ENCODE measurements at places on chromosomes 7 and 10. TPM values are rescaled to one million over a fixed set of nuclear protein-coding genes. Genes with fewer than 3 reads are reported as not detected.

CTAGE8 gene
- total RNA-seq = 2.1 TPM

NPY gene
- total RNA-seq = not detected

ZFYVE27 gene
- total RNA-seq = 35.0 TPM

DNA sequence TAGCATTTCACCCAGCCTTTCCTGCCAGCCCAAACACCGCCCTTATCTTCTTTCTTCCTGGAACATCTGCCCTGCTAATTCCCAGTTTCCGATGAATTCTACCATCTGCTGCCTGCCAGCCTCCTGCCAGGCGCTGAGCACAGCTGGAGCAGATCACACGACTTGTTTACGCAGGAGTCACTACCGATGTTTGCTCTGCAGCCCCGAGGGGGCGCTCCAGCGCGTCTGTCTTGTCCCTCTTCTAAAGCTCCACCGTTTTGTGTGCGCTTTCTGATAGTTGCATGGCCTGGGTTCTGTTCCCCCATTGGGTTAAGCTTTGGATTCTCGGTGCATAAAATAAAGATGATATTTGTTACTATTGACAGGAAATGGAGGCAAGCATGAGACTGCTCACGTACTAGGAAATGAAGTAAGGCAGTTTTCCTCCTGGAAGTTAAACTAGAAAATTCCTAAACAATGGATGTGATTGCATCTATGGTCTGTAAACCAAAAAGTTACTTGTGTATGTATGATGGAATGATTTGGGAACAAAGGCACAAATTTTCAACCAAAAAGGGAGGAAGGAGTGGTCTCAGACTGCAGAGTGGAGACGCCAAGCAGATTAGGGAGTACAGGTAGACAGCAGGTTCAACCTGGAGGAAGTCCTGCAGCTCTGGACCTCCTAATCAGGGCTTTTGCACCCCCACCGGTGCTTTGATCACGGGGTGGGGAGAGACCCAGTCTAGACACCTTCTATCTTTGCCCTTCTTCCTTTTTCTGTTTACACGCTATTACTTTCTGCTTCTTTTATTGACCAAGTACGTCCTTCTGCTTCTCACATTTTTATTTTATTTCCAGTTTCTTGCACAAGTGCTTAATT lies 2.2 kb upstream of the RBM17 start:
- peak overlapping the region; percentile 88 for H3K27ac ChIP-seq
- no peaks in the 10 kb centered on the region for H3K27me3 ChIP-seq
- DNase-seq = peak; percentile 81
- H3K36me3 ChIP-seq = peaks cover 25% of the 10 kb centered on the region

DNA sequence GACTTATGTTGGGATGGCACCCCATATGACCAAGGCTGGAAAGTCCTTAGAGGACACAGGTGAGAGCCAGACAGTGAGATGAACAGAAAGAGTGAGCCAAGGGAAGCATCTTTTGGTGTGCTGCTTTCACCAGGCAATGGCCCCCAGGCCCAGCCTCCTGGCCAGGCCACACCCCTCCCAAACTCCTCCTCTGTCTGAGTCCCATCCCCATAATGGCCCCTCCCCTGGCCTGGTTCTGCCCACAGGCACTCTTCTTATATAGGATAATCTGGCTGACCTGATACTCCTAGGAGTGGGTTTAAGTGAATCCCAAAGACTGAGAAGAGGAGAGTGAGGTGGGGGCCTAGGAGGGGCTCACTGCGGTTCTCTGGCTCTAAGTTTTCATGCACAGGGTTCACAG lies 252.5 kb downstream of the RPS24 start:
- no peak for DNase-seq
- H3K36me3 ChIP-seq = no peaks in the 10 kb centered on the region
- no peak overlapping the region for H3K27ac ChIP-seq
- H3K4me1 ChIP-seq = no peaks in the 10 kb centered on the region

GRCh38 chr10:122033224-122033926 lies 44.4 kb downstream of the TACC2 start:
- no peaks in the 10 kb centered on the region for H3K27me3 ChIP-seq
- no peak for DNase-seq
- no peak overlapping the region for H3K4me3 ChIP-seq
- no peaks in the 10 kb centered on the region for H3K36me3 ChIP-seq
- H3K4me1 ChIP-seq = no peaks in the 10 kb centered on the region

GRCh38 chr10:13231808-13232207 lies 2.4 kb downstream of the UCMA start:
- no peak for DNase-seq
- H3K27me3 ChIP-seq = no peaks in the 10 kb centered on the region
- no peak overlapping the region for H3K4me3 ChIP-seq
- no peaks in the 10 kb centered on the region for H3K36me3 ChIP-seq
- no peaks in the 10 kb centered on the region for H3K4me1 ChIP-seq
- no peak overlapping the region for H3K27ac ChIP-seq

- no peak overlapping the region for H3K27ac ChIP-seq
- DNase-seq = no peak
- H3K4me1 ChIP-seq = no peaks in the 10 kb centered on the region
- H3K27me3 ChIP-seq = no peaks in the 10 kb centered on the region
- no peak overlapping the region for H3K4me3 ChIP-seq
- no peaks in the 10 kb centered on the region for H3K36me3 ChIP-seq
These were observed 23.4 kb downstream of the UNC5B start for GRCh38 chr10:71235808-71236207.

- peaks cover 22% of the 10 kb centered on the region for H3K36me3 ChIP-seq
- H3K4me1 ChIP-seq = peaks cover 9% of the 10 kb centered on the region
- no peak for DNase-seq
- H3K27ac ChIP-seq = peak overlapping the region; percentile 84
- peak overlapping the region; percentile 87 for H3K4me3 ChIP-seq
These were observed 521 bp downstream of the LIMK1 start for GRCh38 chr7:74083928-74084721.

- H3K4me1 ChIP-seq = no peaks in the 10 kb centered on the region
- H3K36me3 ChIP-seq = no peaks in the 10 kb centered on the region
- H3K27ac ChIP-seq = no peak overlapping the region
- no peak for DNase-seq
These were observed 15.9 kb downstream of the SKIDA1 start for GRCh38 chr10:21509341-21510240.

GRCh38 chr10:30999070-30999712 lies 32.5 kb downstream of the ZNF438 start:
- H3K27me3 ChIP-seq = no peaks in the 10 kb centered on the region
- H3K27ac ChIP-seq = peak overlapping the region; percentile 93
- peaks cover 48% of the 10 kb centered on the region for H3K4me1 ChIP-seq
- DNase-seq = no peak

DNA sequence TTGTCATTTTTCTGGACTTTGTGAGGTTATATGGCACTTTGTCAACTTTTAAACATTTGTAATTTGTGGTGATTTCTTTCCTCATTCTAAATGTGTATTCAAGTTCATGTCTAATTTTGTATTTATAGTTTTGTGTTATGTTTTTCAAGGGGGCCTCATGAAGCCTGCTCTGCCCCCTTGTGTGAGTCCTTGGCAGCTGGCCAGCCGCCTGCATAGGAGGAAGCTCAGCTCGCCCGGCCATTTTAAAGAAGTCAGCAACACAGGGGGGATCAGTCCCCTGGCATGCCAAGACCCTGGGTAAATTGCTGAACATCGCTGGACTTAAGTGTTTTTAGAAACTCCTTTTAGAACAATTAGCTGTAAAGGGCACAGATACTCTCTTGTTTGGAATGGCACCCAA lies 123.0 kb downstream of the ANLN start:
- H3K27ac ChIP-seq = no peak overlapping the region
- peaks cover 10% of the 10 kb centered on the region for H3K4me1 ChIP-seq
- DNase-seq = no peak

DNA sequence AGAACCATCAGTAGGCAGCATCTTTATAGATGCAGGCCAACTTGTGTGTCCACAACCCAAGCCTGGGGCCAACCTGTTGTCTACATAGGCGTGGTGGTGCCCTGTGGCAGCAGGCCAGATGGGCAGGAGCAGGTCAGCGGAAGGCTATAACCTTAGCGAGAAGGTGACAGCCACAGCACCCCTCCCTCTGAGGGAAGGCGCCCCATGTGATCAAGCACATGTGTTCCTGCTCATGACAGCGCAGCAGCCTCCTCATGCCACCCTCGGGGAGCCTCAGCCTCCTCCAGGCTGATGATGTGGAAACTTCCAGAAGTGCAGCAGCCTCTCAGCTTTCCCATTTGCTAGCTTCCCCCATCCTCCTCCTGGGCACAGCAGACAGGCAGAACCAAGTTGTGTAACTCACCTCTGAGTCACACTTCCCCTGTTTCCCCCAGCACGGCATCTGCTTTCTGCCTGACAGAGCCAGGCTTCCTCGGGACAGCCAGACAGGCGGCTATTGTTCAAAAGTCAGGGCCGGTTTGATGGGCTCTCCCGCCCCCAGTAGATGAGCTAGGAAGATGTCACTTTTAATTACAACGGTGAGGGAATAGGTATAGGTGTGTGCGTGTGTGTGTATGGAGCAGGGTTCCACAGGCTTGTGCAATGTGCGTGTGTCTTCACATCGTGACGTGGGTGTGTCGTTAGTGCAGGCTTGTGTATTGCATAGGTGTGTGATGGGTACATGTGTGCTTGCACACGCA lies 312.0 kb upstream of the ZMIZ1 start:
- H3K27ac ChIP-seq = no peak overlapping the region
- peaks cover 8% of the 10 kb centered on the region for H3K27me3 ChIP-seq
- no peak for DNase-seq
- peaks cover 3% of the 10 kb centered on the region for H3K4me1 ChIP-seq
- no peak overlapping the region for H3K4me3 ChIP-seq

DNA sequence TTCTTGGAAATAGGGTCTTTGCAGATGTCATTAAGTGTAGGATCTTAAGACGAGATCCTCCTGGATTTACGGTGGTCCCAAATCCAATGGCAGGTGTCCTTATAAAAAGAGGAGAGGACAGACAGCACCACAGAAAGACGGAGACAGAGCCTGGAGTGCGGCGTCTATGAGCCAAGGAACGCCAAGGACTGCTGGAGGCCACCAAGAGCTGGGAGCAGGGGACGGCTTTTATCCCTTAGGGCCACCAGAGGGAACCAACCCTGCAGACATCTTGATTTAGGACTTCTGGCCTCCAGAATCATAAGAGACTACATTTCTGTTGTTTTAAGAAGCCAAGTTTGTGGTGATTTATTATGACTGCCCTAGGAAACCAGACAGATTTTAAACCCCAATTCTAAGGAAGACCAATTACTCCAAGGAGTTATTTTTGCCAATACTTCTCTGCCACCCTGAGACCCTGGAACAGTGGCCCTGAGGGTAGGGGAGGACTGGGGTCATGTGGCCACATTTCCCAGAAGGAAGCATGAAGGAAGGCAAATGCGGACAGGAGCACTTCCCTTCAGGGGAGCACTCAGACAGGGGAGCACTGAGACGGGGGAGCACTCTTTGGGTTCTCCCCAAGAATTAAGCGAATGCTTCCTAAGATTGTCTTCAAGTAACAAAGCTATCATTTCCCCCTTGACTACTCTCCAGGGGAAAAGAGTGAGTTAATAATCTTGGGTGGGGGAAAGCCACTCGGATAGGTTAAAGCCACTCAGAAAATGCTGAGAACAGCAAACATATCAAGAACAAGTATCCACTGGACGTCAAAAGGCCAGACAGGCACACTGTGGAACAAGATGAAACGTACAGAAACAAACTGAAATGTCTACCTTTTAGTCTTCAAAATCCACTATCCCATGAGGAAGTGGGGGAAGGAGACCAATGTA lies 67.5 kb downstream of the CHST15 start:
- H3K4me3 ChIP-seq = no peak overlapping the region
- no peaks in the 10 kb centered on the region for H3K4me1 ChIP-seq
- no peaks in the 10 kb centered on the region for H3K36me3 ChIP-seq
- no peak for DNase-seq
- no peaks in the 10 kb centered on the region for H3K27me3 ChIP-seq

DNA sequence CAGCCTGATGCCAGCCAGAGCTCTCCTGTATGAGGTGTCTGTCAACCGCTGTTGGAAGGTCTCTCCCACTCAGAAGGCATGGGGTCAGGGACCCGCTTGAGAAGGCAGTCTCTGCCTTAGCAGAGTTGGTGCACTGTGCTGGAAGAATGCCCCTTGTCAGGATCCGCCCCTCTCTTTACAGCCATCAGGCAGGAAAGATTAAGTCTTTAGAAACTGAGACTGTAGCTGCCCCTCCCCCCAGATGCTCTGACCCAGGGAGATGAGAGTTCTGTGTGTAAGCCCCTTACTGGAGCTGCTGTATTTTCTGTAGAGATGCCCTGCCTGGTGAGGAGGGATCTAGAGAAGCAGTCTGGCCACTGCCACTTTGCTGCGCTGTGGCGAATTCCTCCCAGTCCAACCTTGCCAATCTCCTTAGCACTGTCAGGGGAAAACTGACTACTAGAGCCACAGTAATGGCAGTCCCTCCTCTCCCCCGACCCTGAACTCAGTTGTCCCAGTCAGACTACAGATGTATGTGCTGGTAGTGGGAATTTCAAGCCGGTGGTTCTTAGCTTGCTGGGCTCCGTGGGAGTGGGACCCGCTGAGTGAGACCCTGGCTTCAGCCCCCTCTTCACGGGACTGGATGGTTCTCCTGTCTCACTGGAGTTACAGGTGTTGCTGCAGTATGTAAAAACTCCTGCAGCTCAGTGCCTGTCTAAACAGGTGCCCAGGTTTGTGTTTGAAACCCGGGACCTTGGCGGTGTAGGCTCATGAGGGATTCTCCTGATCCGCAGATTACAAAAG lies 285.5 kb upstream of the ZWINT start:
- H3K27me3 ChIP-seq = no peaks in the 10 kb centered on the region
- DNase-seq = no peak
- no peaks in the 10 kb centered on the region for H3K36me3 ChIP-seq
- no peaks in the 10 kb centered on the region for H3K4me1 ChIP-seq

DNA sequence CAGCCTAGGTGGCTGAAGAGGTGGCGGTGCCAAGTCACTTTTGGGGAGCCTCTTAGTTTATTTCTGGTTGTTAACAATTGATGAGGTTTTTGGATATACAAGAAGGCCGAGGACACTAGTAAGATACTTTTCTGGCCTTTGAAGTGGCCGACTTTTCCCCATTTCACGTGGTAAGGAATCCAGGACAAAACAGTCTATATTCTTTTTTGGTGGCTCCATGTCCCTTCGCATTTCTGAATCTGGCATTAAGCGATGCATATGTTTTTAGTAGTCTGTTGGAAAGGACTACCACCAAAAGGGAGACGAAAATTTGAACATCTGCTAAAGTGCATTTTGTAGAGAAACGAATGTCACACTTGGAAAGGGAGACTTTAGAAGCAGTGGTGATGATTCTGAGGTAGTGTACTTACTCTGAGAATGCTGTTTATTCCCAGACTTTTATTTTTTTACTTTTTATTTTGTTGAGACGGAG lies 1.5 kb downstream of the MLLT10 start:
- H3K4me3 ChIP-seq = peak overlapping the region; percentile 74
- peaks cover 25% of the 10 kb centered on the region for H3K36me3 ChIP-seq
- peak overlapping the region; percentile 52 for H3K27ac ChIP-seq
- no peak for DNase-seq
- H3K4me1 ChIP-seq = peaks cover 20% of the 10 kb centered on the region

DNA sequence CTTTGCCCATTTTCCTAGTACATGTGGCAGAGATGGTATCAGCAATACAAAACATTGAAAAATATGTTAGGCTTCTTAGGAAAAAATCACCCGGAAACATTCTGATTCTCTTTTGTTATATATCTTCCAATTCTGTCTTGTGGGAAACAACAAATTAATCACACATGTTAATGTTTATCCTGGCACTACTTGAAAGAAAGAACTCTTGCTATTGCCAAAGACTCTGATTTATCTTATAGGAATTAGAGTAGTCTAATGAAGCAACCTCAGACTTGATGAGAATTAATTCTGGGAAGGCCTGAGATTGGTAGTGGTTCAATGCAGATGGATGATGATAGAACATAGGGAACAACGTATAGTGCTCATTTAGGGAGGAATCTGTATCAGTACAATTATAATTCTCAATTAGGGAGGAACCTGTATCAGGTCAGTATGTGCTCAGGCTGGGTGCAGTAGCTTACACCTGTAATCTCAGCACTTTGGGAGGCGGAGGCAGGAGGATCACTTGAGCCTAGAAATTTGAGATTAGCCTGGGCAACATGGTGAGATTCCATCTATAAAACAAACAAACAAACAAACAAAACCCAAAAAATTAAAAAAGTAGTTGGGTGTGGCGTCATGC lies 50.7 kb downstream of the TAS2R16 start:
- H3K36me3 ChIP-seq = no peaks in the 10 kb centered on the region
- no peak for DNase-seq
- H3K27me3 ChIP-seq = no peaks in the 10 kb centered on the region

Data from activated T-helper 2 cell treated with anti-CD3 and anti-CD28 coated beads, Interferon-gamma antibody, Interleukin-2, Interleukin-4, amounts not matched to agents 10 μg/mL and 5 μg/mL and 100 μg/mL, durations not matched to agents 14 hours and 24 hours and 36 hours (primary cell).